ENCODE measurements at places on chromosomes 2 and 18. TPM values are rescaled to one million over a fixed set of nuclear protein-coding genes. Genes with fewer than 3 reads are reported as not detected.

Gene UPP2
- not detected for polyA plus RNA-seq

Gene PSMA8
- polyA plus RNA-seq, result not detected

DNA sequence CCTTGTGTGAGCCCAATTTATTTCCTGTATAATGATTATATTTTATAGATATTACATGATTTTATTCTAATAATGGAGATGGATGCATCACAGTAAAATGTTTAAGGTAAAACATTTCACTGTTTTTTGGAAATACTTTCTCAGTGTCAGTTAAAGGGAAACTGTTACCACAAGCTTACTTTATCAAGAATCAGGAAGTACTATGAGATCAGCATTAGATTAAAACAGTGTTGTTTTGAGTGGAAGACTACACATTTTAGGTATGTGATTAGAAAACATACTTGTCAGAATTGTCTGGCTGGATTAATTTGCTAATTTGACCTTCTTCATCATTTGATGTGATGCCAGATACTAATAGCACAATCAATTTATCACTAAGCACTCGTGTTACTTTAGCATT, at the start of gene HRH4:
Gene HRH4, plus strand, starts transcription at position 250 of the 400 bp plus-strand sequence. Its CDS starts 92 bp downstream, at position 342.
- no peak for DNase-seq

- no peak for DNase-seq
Observed at GRCh38 chr2:179263015-179263414, 1.6 kb downstream of the SESTD1 start.

DNA sequence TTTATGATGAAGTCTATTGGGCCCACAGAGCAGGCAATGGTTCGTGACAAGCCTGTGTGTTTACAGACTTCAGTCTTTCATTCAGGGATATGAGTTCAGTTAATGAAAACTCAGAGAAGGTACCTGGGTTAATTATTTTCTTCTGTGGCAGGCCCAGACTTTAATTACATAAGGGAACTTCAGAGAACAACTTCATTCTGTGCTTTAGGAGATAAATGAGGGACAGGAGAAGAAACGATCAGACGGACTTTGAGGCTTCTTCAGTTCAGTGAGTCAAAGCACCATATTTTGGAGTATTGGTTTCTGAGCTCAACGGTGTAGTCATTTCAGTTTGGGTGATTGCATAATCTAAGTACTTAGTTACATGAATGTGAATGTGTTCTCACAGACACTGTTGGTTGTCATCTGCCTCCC, 203.0 kb upstream of the KCNJ3 start:
- DNase-seq, result no peak

DNA sequence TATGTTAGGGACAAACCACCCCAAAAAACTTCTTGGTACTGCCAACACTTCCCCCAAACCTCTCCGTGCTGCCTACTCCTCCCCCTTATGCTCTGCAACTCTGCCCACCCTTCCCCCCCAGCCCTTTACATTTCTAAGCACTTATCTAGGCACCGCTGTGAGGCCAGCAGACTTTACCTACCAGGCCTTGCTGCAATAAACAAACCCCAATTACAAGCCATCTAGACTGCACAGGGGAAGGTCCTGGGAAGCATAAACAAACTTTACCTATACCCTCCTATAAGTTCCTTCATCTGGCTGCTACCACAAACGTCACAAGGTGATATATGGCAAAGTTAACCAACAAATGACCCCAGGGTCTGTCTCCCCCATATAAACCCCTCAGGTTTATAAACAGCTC, 259.4 kb upstream of the GULP1 start:
- DNase-seq, result no peak

DNA sequence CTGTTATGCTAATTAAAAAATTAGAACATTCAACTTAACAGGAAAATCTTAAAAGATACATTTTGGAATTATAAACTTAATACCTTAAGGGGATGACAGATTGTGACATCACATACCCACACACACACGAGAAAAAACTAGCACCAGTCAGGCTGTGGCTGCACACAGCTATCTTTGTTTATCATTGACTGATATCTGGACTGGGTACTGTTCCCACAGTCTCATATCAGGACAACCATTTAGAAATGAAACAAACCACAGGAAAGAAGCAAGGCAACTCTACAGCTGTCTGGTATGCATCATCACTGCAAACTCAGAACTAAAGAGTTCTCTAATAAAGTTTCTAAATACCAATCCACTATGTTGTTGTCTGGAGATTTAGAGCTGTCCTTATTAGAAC, 210.9 kb upstream of the SMAD7 start:
- no peak for DNase-seq

DNA sequence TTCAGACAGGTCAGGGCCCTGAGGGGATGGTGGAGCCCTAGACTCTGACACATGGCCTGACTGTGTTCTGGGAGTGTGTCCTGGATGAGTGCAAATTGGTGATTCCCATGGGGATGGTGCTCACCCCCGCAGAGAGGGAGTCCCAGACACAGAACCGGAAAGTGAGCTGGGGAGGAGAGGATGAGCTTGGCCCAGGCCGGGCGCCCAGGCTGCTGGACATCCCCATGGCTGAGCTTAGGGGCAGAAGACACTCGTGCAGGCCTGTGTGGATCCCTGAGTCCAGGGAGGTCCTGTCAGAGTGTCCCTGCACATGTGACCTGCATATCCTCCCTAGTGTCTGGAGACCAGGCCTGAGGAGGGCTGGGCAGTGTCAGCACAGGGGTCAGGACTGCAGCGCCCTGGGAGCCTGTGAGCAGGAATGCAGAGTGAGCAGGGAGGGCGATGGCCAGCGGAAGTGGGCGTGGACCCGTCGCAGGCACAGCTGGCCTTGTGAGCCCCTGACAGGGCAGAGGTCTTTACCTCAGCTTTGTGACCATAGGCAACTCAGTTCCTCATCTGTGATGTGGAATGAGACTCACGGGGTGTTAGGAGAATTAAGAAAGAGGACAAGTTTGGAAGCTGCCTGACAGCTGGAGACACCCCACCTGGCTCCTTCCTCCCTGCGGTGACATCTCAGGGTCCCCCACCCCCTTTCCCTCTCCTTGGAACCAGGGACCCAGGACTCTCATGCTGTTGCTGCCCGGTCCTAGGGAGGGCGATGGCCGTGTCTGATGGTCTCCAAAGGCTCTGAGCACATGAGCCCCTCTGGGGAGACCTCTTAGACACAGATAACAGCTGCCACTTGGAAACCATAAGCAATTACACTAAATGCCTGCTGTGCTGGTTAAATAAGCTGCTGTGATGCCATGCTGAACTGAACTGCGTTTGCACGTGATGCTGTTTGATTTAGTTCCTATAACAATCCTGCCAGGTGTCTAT, 62.6 kb upstream of the HS6ST1 start:
- no peak for DNase-seq

DNA sequence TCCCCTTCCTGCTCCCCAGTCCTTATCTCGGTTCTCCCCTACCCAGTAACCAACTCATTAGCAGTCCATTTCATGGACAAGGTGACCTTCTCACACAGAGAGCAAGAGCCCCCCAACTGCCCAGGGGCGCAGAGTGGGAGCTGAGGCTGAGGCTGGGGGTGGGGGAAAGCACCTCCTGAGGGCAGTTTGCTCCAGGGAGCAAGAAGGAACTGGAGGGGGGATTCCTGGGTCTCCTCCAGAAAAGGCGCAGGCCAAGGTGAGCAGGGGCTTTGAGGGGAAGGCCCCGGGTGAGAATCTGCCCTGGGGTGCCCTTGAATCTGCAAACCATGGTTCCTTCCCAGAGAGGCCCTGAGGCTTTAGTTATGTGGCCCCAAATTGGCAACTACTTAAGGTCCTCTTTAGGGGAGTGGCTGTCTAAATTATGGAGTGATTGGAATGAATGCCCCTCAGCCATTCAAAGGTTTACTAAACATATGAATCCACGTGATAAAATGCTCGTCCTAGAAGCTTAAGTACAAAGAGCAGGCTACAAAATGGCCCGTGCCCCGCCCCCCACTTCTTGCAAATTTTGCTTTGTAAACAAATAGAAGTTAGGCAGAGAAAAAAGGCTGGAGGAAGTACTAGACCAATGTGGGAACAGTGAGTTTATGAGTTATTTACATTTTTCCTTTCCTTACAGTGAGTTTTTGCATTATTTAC, 123.5 kb upstream of the HS6ST1 start:
- no peak for DNase-seq

All from keratinocyte (primary cell).